Tracheal epithelial cell (primary cell): ENCODE measurements at places on chromosomes 13 and 19. TPM values are rescaled to one million over a fixed set of nuclear protein-coding genes. Genes with fewer than 3 reads are reported as not detected.

Gene NCR1
- not detected in 2 replicates for total RNA-seq

Gene TLE6
- total RNA-seq, result 1.2 TPM in 1 of 2 replicates, not detected in the other

Gene SAMD4B
- total RNA-seq, result 31.5 and 37.6 TPM in 2 replicates

Gene UHRF1
- 3.4 and 9.4 TPM in 2 replicates for total RNA-seq

Gene CGB5
- 0.24 TPM in 1 of 2 replicates, not detected in the other for total RNA-seq

Gene TUBA3C
- not detected in 2 replicates for total RNA-seq

Gene LRRC25
- not detected in 2 replicates for total RNA-seq

Gene AP1M2
- total RNA-seq, result 109 and 130 TPM in 2 replicates

Gene PHF11
- total RNA-seq, result 10.4 and 11.1 TPM in 2 replicates

Gene OSCAR
- total RNA-seq, result 0.72 and 1.1 TPM in 2 replicates
